ENCODE measurements at places on chromosomes 16 and 17. TPM values are rescaled to one million over a fixed set of nuclear protein-coding genes. Genes with fewer than 3 reads are reported as not detected.

UBALD2 gene
- 32.8 TPM for total RNA-seq

CD300LB gene
- total RNA-seq = not detected

SOX9 gene
- total RNA-seq = 33.8 TPM

RAB11FIP4 gene
- total RNA-seq = 4.4 TPM

ODAD4 gene
- 1.1 TPM for total RNA-seq

SCNN1B gene
- not detected for total RNA-seq

SPATA22 gene
- not detected for total RNA-seq

DOC2B gene
- 0.17 TPM for total RNA-seq

C17orf50 gene
- total RNA-seq = not detected

IL21R gene
- 3.0 TPM for total RNA-seq

MAP2K6 gene
- total RNA-seq = 8.8 TPM

CCL7 gene
- total RNA-seq = not detected

GDPD1 gene
- 4.2 TPM for total RNA-seq

CEMP1 gene
- total RNA-seq = not detected

SEZ6L2 gene
- total RNA-seq = 69.6 TPM

RNF43 gene
- 1.2 TPM for total RNA-seq

KRT10 gene
- 49.7 TPM for total RNA-seq

CIITA gene
- total RNA-seq = not detected

SPATA2L gene
- total RNA-seq = 10.8 TPM

PMP22 gene
- 41.7 TPM for total RNA-seq

AXIN2 gene
- 8.9 TPM for total RNA-seq

OMG gene
- total RNA-seq = not detected

PYY gene
- not detected for total RNA-seq

ABCA10 gene
- total RNA-seq = 0.75 TPM

GAST gene
- not detected for total RNA-seq

LRRC3C gene
- total RNA-seq = not detected

TEX14 gene
- 0.09 TPM for total RNA-seq

Data from astrocyte (in vitro differentiated cells and primary cell).